CD8-positive, alpha-beta T cell (primary cell): ENCODE measurements at places on chromosomes 7 and 10. TPM values are rescaled to one million over a fixed set of nuclear protein-coding genes. Genes with fewer than 3 reads are reported as not detected.

DNA sequence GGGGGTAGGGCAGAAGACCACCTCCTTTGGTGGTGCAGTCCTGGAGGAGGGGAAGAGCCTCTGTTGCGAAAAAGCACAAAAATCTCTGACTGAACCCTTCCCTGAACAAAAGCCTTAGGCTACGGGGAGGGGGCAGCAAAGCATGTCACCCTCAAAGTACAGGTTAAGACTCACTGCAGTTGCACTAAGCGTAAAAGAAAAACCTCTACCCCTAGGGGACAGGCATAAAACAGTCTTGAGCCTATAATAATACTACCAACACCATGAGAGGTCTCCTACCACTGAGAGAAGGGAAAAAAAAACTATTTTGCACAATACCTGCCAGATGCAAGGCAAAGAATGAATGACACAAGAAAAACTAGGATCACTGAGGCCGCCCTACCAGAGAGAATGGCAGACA is 17.3 kb downstream of the TNPO3 start:
- DNase-seq: no peak

The CYP26A1 gene
- total RNA-seq: not detected

GRCh38 chr10:132413226-132414205 is 16.5 kb downstream of the PWWP2B start:
- no peak for DNase-seq

DNA sequence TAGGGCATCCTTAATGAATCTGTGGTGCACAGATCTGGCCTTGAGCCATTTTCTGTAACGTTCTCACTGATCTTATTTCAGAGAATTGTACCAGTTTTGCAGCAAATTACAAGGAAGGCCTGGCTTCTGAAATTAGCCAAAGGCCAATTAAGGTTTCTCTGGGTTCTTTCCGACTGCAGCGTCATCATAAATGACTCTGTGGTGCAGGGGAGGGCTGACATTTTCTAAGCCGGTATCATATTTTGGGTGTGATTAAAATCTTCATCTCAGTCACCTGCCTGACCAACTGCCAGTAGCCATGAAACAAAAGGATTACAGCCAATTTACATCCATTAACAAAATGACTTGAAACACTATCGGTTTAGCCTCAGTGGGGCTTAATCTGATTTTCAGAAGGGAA is 363.7 kb downstream of the ADRA2A start:
- no peak for DNase-seq

The ARHGEF35 gene
- total RNA-seq: 0.84 TPM
